ENCODE measurements at places on chromosomes 2 and 18.

DNA sequence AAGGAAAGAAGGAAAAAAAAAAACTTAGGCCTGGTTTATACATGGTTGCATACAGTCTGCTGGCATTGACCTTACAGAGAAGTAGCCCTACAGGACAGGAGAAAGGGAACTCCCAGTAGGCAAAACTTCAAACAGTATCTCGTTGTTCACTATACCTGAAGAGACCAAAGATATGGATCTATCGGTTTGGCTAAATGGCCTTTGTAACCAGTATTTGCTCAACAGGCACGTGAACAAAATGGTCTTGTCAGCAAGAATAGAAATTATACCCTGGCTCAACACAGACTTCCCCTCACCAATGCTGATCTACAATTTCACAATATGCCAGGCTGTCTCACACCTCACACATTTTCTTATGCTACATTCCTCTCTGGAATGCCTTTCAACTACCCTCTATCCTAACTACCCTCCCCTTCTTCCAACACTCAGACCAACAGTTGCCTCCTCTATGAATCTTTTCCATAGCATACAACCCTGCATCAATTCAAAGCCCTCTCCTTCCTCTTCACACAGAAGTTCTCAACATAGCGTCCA is 13.7 kb downstream of the HYCC2 start:
- no peak for DNase-seq

DNA sequence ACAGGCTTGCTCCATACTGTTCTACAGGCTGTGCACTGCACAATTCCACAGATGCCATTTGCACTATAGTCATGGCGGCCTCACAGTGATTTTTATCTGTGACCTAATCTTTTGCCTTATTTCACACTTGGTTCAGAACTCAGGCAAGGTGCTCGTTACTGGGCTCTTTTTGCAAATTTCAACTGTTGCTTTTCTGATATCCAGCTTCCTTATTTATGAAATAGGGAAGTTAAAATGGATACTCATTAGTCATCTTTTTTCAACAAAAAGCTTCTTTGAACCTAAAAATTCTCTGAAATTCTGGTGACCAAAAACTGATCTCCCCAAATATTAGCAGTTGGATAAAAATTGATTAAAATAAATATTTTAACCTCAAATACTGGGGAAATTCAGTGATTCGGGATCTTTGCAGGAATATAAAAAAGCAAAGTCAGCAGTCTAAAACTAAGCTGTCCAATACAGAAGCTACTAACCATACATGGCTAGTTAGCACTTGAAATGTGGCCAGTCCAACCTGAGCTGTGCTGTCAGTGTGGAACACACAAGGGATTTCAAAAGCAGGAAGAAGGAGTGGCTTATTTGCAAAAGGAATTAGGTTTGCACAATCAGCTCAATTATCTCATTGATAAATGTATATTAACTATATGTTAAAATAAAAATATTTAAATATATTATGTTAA is 134.4 kb downstream of the COL4A4 start:
- no peak for DNase-seq

GRCh38 chr2:173290046-173290445 is 64.6 kb upstream of the CDCA7 start:
- DNase-seq, result no peak

DNA sequence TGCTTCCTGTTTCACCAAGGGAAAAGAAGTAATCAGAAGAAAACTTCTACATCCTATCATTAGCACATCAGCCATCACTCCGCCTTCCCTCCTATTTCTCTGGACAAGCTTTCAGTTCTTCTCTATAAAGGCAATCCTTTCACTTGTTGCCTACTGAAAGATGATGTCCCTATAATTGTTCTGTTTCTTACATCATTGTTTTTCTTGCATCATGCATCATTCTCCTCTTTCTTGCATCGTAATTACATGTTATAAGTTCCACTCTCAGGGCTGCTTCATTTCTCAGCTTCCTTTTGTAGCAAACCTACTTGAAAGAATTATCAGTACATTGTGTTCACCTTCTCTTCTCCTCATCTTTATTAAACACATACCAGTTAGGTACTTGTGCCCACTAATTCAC is 7.2 kb downstream of the SLC30A6 start:
- no peak for DNase-seq

GRCh38 chr2:120561379-120562035 is 174.2 kb upstream of the GLI2 start:
- DNase-seq, result no peak

- no peak for DNase-seq
Observed at GRCh38 chr2:217799563-217800432, 203.0 kb downstream of the TNS1 start.

DNA sequence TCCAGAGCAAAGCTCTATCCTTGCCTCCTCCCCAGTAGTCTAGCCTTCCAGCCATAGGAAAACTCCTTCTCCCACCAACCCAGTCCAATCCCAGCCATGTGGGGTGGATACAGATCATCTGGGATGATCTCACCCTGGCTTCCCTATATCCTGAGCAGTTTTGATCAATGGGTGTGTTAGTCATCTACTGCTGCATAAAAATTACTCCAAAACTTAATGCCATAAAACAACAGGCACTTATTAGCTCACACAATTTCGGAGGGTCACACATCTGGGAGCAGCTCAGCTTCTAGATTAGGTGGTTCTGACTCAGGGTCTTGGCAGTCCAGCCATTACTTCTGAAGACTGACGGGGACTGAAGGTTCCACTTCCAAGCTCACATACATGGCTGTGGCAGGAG is 190.4 kb downstream of the SPP2 start:
- DNase-seq, result no peak

GRCh38 chr2:224369028-224369632 is 32.8 kb downstream of the FAM124B start:
- no peak for DNase-seq
